ENCODE measurements at places on chromosomes 6 and 20.

- DNase-seq, result no peak
Observed at GRCh38 chr20:58010666-58011065, 217.8 kb downstream of the ANKRD60 start.

DNA sequence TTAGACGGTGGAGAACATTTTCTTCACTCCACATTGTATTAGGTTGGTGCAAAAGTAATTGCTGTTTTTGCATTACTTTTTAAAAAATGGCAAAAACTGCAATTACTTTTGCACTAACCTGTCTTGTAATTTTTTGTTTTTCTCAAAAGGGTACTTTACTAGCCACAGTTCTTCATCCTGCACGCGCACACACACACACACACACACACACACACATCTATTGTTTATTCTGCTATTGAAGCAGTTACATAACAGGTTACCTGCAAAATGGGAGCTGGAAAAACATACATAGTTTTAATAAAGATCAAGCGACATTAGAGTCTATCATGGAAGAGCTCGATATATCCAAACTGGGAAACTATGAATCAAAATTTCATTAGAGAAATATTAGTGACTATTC is 235.2 kb downstream of the SIM1 start:
- no peak for DNase-seq

DNA sequence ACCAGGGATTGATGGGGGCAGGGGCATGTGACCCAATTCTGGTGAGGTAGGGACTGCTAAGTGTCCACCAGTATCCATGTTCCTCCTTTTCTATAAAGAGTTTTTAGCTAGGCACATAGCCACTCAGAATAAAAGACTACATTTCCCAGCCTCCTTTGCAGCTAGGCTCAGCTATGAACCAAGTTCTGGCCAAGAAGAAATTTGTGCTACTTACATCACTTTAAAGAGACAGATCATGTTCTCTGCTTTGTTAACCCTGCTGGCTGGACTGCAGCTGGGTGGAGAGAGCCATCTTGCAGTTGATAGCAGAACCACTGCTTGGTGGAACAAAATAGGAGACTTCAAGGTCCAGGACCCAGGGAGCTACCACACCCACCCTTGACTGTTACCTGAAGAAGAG is 5.3 kb upstream of the CCM2L start:
- DNase-seq, result peak; percentile 62

GRCh38 chr6:54892831-54893230 is 46.3 kb downstream of the FAM83B start:
- no peak for DNase-seq

GRCh38 chr6:150236544-150236943 is 93.7 kb downstream of the PPP1R14C start:
- peak; percentile 13 for DNase-seq

GRCh38 chr6:14559746-14560536 is 442.4 kb downstream of the CD83 start:
- DNase-seq, result no peak

All from GM23338 (cell line).